ENCODE measurements at places on chromosomes 1 and 21. TPM values are rescaled to one million over a fixed set of nuclear protein-coding genes. Genes with fewer than 3 reads are reported as not detected.

DNA sequence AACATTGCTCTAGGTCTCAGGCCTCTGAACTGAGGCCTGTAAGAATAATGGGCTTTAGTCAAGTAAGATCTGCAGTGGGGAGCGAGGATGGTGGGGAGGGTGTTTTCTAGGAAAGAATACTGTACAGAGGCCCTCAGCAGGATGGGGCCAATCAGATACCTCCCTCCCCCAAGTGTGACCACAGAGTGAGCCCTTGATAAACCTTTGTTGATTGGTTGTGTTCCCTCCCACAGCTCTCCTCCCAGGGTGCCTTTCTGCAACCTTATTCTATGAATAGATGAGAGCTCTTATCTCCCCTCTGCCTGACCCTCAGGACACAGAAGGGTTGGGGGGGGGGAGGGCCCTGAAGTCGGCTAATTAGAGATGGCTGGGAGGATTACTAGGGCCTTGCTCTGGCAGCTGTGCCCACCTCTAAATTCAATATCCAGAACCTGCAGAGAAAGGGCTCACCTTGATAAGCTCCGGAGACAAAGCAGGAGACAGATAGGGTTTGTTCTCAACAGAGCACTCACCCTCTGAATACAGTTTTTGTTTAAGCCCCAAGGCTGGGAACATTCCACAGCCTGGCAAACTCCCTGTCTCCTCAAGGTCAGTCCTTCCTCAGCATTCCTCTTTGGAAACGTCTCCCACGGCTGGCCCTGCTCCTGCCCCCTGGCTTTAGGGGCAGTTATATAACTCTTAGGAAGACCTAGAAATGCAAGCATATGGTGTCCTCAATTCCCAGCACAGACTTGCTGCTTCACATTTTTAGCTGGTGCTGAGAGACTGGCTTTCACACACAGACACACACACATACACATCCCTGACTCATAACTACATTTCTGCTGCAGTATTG is 42.9 kb downstream of the ATP1A1 start:
- peak; percentile 12 for DNase-seq

- no peak for DNase-seq
These were observed 153.1 kb downstream of the GRIK1 start for GRCh38 chr21:29786496-29787360.

GRCh38 chr1:207815913-207816291 is 64.0 kb downstream of the CD46 start:
- peak; percentile 77 for DNase-seq

DNA sequence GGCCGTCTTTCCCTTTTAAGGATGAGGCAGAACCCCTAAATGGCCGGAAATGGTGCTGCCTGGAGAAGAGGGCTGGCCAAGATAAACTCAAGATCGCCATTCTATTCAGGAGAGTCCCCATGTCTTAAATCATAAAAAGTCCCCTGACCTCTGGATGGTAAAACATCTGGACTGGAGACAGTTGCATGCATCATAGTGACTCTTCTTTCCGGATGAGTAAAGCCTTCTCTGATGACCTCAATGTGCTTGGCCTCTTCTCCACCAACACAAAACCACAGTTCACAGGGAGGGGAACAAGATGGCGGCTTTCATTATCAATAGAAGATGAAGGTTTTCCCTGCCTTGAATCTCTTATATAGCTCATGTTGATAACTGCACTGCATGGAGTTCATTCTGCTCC is 27.5 kb upstream of the H6PD start:
- peak; percentile 94 for DNase-seq

DNA sequence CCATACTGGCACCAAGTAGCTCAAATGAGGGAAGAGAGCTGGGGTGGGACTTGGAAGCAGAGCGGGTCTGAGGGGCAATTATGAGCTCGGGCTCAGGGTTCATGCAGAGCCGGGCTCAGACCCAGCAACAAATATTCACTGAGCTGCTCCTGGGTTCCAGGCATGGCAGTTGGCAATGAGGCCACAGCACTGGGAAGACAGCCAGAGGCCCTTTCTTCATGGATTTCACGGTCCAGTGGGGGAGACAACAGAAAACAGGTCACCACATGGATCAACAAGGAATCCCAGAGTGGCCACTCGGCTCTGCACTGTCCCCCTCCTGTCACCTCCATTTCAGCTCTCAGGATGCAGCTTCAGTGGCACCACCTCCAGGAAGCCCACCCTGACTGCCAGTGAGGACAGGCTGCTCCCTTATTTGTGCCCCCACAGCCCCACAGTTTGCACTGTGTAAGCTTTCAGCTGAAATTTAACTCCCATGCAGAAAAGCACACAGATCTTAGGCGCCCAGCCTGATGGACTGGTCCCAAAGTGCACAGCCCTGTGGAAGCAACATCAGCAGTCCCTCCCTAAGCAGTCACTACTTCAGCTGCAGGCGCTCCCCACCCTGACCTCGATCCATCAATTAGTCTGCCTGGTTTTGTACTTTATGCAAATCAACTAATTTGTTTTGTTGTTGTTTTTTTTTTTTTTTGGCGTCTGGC is 22.4 kb downstream of the ARHGEF19 start:
- DNase-seq: no peak

DNA sequence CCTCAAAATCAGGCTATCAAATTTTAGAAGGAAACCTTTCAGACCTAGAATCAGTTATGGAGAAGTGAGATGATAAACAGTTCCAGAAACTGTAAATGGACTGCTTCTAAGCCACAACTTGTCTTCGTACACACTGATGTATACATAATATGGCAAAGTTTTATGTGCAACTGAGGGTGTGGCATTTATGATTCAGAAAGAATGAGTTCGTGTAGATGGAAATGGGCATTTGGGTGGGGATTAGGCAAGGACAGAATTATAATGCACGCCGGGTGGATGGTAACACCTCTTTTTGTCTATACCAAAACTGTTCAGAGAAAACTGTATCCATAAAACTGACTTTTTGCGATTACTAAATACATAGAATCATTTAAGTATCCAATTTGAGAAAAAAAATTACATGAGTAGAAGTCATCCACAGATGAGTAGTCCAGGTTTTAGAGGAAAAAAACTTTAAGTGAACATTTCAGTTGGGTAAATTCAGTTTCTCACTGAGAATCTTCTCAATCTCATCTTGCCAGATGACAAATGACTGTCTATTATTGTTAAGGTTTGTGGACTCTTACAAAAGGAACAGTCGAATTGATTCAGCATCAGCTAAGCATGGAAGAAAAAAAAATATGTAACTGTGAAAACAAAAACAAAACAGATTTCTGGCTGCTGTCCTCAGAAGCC is 22.5 kb downstream of the ERRFI1 start:
- peak; percentile 57 for DNase-seq

- no peak for DNase-seq
These were observed 81.1 kb downstream of the NR5A2 start for GRCh38 chr1:200108659-200109058.

DNA sequence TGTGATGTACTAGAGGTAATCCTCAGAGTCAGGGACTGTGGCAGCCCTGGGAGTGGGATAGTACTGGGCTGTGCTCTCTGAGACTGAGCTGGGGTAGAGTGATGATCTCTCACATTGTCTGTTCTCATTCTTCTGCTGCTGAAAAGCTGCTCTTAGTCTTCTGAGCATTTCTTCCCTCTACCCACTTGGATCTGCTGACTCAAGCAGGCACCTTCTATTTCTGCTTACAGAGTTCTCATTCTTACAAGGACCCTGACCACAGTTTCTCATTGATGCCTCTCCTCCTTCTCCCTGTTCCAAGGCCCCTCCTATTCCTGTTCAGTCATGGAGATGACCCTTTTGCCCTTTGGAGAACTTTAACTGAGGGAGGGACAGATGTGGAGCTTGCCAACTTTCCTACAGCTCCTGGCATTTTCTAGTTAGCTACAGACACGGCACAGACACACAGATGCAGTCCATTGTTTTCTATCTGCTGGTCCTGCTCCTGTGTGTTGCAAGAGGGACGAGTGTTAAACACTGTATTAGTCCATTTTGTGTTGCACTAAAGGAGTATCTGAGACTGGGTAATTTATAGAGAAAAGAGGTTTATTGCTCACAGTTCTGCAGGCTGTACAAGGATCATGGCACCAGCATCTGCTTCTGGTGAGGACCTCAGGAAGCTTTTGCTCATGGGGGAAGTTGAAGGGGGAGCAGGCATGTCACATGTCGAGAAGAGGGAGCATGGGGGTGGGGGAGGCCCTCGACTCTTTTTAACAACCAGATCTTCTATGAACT is 12.3 kb downstream of the MAPKAPK2 start:
- no peak for DNase-seq

DNA sequence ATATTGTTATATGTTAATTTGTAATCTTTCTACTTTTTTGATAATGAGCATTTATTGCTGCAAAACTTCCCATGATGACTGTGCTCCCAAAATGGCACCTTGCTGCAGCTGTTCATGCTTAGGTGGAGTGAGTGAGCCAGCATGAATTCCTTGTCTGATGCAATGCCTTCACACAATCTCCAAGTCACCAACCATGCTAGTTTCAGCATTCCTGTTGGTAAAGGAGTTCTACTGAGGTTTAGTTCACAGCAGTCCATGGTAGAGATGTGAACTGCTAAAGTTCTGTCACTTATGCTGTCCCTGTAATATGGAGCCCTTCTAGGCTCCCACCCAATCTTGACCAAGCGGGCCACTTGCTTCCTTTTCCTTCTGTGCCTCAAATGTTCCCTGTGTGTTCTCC is 26.2 kb upstream of the PRKACB start:
- peak; percentile 73 for DNase-seq

- DNase-seq: no peak
These were observed 86.6 kb upstream of the DPH5 start for GRCh38 chr1:101112051-101112780.

GRCh38 chr1:99595441-99595840 is 50.5 kb upstream of the PALMD start:
- no peak for DNase-seq

DNA sequence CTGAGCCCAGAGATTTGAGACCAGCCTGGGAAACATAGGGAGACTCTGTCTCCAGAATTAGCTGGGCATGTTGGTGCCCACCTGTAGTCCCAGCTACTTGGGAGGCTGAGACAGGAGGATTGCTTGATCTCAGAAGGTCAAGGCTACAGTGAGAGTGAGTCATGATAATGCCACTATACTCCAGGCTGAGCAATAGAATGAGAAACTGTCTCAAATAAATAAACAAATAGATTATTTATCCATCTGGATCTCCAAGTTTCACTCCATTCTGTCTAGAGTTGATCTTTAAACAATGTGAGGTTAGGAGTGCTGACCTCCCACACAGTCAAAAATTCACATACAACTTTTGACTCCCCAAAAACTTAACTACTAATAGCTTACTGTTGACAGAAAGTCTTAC is 106.8 kb upstream of the PALMD start:
- DNase-seq: no peak

DNA sequence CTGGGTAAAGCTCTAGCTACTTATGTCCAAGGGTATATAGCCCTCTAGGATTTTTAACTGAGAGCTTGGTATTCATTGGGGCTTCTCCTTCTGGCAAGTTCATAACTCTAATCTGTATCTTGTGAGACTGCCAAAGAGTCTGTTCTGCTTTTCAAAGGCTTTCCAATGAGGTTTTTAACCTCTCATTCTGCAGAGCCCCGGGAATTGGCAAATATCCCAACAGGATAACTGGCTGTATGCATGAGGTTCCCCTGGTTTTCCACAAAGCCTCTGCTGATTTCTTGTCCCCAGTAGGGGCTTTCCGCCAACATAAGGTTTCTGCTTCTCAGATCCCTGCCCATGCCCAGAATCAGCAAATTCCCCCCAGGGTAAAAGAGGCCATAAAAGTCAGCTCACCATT is 40.9 kb downstream of the RPL5 start:
- DNase-seq: no peak

GRCh38 chr1:208291923-208292711 is 47.9 kb upstream of the PLXNA2 start:
- DNase-seq: no peak

- no peak for DNase-seq
These were observed 211.7 kb downstream of the SMYD3 start for GRCh38 chr1:246295340-246295739.

DNA sequence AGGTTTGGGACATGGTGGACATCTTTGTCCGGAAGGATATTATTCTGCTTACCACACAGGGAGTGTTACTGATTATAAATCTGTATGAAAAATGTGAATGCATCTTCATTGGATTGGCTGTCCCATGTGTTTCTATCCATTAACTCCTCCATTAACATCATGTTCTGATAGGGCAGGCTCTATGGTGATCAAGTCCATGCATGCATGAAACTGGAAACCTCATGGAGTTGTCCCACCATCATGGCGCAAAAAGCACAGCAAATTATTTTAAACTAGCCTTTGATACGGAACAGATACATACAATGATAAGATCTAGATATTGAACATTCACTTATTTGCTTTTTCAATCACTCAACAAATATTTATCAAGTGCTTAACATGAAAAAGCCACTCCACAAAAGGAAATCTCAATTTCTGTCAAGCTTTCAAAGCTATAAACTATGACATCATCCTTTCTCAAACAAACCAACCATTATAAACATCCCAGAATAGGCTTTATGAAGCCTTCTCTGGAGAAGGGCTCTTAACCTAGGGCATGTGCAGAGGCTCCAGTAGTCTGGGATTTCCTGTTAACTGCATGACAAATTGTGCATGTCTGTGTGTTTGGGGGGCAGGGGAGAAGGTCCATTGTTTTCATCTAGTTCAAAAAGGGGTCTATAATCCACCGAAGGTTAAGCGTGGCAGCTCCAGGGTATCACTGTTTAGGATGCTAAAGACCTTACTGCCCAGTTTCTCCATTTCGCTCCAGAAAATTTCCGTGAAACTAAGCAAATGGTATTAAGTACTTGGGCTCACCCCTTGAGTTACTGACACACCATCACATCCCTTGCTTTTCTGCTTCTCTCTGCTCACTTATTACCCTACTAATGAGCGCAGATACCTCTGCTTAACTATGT is 46.1 kb downstream of the ADAMTS1 start:
- DNase-seq: no peak

- no peak for DNase-seq
These were observed 140.5 kb downstream of the IFI44 start for GRCh38 chr1:78790174-78790573.

GRCh38 chr1:155504207-155504606 is 58.4 kb downstream of the ASH1L start:
- peak; percentile 53 for DNase-seq

GRCh38 chr21:42257091-42257765 is 38.3 kb downstream of the ABCG1 start:
- no peak for DNase-seq

DNA sequence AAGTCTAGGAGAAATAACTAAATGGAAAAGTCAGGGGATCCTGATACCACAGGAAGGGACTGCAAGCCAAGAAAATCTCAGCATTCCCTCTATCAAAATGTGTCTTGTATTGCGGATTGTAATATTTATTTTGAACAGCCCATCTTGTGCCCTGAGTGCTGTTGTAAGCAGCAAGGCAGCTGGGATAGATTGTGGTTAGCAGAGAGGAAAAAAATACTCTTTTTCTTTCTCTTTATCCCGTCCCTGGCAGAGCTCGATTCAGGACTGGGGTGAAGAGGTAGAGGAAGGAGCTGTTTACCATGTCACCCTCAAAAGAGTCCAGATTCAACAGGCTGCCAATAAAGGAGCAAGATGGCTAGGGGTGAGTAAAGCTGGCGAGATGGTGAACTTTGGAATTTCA is 1.2 kb downstream of the RGL1 start:
- peak; percentile 40 for DNase-seq

The CYP4A11 gene
- total RNA-seq: not detected

The TP73 gene
- total RNA-seq: not detected

The RHD gene
- total RNA-seq: not detected

The C1orf159 gene
- 5.2 TPM for total RNA-seq

The CACNA1S gene
- not detected for total RNA-seq

The OR10Z1 gene
- total RNA-seq: not detected

The DIPK1A gene
- total RNA-seq: 22.3 TPM

The GLRX2 gene
- total RNA-seq: 8.6 TPM

The H6PD gene
- 29.6 TPM for total RNA-seq

The PTGS2 gene
- 69.3 TPM for total RNA-seq

The DNAI4 gene
- 7.3 TPM for total RNA-seq

The S100B gene
- not detected for total RNA-seq

The CHI3L2 gene
- total RNA-seq: not detected

The OR2T33 gene
- total RNA-seq: not detected

Measured in GM23248 (cell line).